ENCODE measurements at places on chromosomes 7 and 10.

DNA sequence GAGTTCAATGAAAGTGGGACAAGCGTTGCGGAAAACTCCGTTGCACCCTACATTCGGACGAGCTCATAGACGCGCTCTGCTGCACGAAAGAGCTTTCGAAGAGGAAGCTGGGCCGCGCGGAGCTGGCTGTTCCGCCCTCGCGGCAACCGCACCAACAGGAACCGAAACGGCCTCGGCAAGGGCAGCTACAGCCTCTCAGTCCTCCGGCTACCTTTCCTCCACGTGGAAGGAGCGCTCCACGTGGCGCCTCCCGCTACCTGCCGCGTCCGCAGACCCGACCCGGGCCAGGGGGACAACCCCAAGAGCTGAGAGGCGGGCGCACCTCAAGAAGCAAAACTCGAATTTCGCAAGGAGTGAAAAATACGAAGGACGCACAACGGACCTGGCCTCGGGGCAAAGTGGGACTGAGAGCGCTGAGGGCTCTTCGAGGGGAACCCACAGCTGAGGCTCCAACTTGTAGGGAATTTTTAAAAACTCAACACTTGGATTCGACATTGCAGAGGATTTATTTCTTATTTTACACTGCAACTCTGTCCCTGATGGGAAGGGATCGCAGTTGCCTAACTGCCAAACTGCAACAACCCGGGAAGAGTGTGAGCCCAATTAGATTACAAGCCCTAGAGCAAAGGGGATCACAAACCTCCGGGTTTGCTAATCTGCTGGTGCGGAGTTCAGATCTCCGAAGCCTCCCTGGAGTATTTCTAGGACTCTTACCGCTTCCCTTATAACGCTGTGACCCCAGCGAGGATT, 1.4 kb downstream of the HPSE2 start:
- peaks cover 61% of the 10 kb centered on the region for H3K27me3 ChIP-seq
- peak overlapping the region; percentile 36 for H3K4me3 ChIP-seq
- no peak overlapping the region for H3K27ac ChIP-seq
- H3K36me3 ChIP-seq = no peaks in the 10 kb centered on the region
- no peaks in the 10 kb centered on the region for H3K4me1 ChIP-seq
- peak; percentile 31 for DNase-seq

- H3K27me3 ChIP-seq = no peaks in the 10 kb centered on the region
- no peaks in the 10 kb centered on the region for H3K36me3 ChIP-seq
- no peak overlapping the region for H3K4me3 ChIP-seq
- H3K27ac ChIP-seq = peak overlapping the region; percentile 93
Observed at GRCh38 chr7:101882595-101883564, 65.5 kb downstream of the CUX1 start.

DNA sequence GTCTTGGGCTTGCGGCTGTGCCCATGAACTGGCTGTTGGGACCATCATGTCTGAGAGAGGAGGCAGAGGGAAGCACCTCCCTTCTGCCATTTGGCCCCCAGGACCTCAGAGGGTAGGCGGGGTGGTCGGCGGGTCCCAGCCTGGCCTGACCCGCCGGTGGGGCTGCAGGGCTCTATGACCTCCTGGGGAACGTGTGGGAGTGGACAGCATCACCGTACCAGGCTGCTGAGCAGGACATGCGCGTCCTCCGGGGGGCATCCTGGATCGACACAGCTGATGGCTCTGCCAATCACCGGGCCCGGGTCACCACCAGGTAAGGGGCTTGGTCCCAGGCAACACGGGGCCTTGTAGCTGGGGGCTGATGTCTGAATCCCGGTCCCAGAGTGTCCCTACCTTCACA, 14.1 kb downstream of the SUMF2 start:
- no peak overlapping the region for H3K4me3 ChIP-seq
- peaks cover 23% of the 10 kb centered on the region for H3K36me3 ChIP-seq
- no peaks in the 10 kb centered on the region for H3K27me3 ChIP-seq

DNA sequence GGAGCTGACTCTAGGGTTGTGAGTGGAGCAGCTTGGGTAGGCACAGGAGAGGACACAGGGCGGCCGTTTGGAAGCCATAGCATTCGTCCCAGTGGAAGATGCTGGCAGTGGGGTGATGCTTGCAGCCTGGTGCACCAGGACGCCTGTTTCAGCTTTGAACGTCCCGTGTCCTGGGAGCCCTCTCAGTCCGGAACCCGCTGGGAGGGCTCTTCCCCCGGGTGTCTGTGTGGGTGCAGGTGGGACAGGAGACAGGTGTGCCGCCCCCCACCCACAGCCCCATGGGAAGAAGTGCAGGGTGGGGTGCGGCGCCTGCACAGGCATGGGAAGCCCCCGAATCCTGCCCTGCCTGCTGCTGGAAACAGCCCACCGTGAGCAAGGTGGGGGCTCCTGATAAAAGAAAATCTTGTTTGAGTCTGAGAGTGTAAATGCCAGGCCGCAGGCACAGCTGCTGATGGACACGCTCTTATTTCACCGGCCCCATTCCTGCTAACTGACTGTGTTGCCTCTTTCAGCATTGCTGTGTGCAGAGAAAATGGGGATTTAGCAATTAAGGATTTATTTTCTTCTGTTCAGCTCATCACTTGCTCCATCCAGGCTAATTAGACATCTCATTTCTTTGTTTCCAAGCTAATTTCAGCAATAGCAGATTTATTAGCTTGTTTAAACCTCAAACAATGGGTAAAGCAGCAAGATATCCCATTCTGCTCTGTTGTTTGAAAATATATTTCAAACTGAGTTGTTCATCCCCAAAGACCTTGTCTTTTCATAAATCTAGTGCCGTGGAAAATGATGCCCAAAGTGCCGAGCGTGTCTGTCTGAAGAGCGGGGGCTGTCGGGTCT, 54.9 kb upstream of the DPYSL4 start:
- H3K36me3 ChIP-seq = no peaks in the 10 kb centered on the region
- DNase-seq = no peak
- H3K27ac ChIP-seq = no peak overlapping the region
- H3K4me3 ChIP-seq = no peak overlapping the region

- DNase-seq = no peak
- H3K27ac ChIP-seq = no peak overlapping the region
- peaks cover 90% of the 10 kb centered on the region for H3K27me3 ChIP-seq
- H3K4me1 ChIP-seq = no peaks in the 10 kb centered on the region
Observed at GRCh38 chr10:117536072-117536865, 6.3 kb upstream of the EMX2 start.

- DNase-seq = no peak
- no peaks in the 10 kb centered on the region for H3K36me3 ChIP-seq
- H3K4me1 ChIP-seq = no peaks in the 10 kb centered on the region
- H3K4me3 ChIP-seq = no peak overlapping the region
- H3K27me3 ChIP-seq = no peaks in the 10 kb centered on the region
Observed at GRCh38 chr7:158849768-158850544, 6.4 kb upstream of the DYNC2I1 start.

Data from IMR-90 (cell line).